ENCODE measurements at places on chromosomes 6 and 20.
A peak's percentile ranks its signal among the peaks of the same experiment; 100 is the strongest.

- peak; percentile 64 for DNase-seq
Observed at GRCh38 chr6:28988536-28989311, 16.4 kb downstream of the ZNF311 start.

- DNase-seq = no peak
Observed at GRCh38 chr6:34817446-34817845, 25.6 kb downstream of the BLTP3A start.

DNA sequence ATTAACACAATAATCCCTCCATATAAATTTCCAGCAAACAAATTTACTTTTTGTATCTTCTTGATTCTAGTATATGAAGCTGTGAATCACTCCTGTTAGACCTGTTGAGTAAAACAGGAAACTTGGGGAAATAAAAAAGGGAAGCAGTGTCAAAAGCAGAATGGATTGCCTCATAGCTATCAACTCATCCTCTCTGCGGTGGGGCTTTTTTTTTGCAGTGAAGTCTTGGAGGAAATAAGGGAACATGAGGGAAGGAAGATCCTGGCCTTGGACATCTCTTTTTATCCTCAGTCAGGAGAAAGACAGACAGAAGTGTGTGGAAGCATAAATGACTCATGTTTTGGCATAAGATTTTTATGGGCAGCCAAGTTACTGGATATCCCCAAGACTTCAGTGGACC lies 332.5 kb downstream of the TFAP2A start:
- DNase-seq = no peak

- DNase-seq = no peak
Observed at GRCh38 chr6:115905471-115905870, 155.2 kb downstream of the FRK start.

DNA sequence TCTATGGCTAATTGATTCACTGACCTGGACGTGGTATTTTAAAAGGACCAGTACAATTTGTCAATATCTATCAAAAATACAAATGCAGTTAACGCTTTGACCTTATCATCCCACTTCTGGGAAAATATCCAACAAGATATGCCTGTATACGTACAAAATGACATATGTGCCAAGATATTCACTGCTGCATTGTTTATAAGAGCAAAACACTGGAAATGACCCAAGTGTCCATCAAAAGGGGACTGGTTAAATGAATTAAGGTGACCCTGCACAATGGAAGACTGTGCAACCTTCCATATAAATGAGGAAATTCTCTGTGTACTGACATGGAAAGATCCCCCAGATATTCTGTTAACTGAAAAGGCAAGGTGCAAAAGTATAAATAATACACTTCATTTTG lies 13.9 kb downstream of the TRAM2 start:
- no peak for DNase-seq

All from T follicular helper cell (primary cell).